ENCODE measurements at places on chromosomes 6 and 20.

- no peak for DNase-seq
Observed at GRCh38 chr6:82750556-82750955, 315.1 kb downstream of the UBE3D start.

- no peak for DNase-seq
Observed at GRCh38 chr6:106894978-106895702, 79.4 kb downstream of the CD24 start.

DNA sequence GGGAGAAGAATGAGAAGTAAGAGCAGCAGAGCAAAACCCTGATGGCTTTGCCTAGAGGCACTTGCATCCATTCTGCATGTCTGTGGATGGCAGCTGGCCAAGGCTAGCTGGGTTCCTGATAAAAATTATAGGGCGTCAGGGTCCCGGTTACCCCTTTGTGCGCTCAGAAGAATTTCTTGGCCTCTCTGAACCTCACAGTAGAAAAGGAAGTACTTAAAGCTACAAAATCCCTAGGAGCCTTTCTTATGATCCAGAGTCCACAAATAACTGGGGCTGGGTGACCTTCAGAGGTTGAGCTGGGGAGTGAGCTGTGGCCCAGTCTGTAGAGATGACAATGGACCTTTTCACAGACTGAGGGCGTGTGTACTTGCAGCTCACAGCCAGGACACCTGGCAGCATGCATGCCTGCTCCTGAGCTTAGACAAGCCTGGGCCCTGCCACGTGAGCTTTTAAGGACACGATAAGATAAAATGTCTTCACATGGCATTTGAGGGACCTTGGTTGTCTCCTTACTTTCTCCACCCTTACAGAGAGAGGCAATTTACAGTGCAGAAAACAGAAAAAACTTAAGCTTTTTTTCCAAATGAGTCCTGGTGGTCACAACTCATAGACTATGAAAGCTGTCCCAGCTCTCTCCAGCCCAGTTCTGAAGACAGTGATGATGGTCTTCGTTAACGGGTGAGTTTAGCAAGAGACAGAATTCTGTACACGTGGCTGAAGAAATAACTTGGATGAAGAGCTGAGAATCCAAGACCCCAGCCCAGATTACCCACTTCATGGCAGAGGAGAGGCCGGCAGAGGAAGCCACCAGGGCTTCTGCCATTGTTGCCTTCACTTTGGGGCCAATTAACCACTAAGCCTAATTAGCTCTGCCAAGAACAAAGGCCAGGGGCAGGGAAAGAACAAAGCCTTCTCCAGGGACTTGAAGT lies 50.3 kb downstream of the FOXA2 start:
- DNase-seq, result no peak

- DNase-seq, result no peak
Observed at GRCh38 chr6:42372699-42373098, 79.0 kb downstream of the TRERF1 start.

DNA sequence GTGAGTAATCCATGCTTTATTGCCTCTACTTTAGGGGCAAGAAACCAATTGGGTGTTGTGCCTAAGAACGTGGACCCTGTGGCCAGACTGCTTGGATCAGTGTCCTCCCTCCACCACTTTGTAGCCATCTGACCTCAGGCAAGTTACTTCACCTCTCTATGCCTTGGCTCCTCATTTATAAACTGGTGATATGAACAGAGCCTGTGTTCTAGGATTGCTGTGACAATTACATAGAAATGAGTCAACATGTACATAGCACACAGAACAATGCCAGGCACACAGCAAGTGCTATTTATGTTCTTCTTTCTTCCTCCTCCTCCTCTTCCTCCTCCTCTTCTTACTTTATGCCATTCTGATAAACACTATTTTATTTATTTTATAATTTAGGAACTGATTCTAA lies 339.4 kb downstream of the CD83 start:
- DNase-seq, result no peak
